ENCODE measurements at places on chromosomes 2 and 18. TPM values are rescaled to one million over a fixed set of nuclear protein-coding genes. Genes with fewer than 3 reads are reported as not detected.

Gene SMYD1
- not detected for total RNA-seq

Gene CIB4
- total RNA-seq: 0.34 TPM

Gene ERLEC1
- 67.2 TPM for total RNA-seq

Gene TP53I3
- total RNA-seq: 191 TPM

Gene SLC35F5
- 44.2 TPM for total RNA-seq

Gene PFN4
- 1.9 TPM for total RNA-seq

Gene BOLL
- total RNA-seq: not detected

Gene SCN9A
- 2.8 TPM for total RNA-seq

Gene PAX8
- 0.80 TPM for total RNA-seq

All from A549 treated with CORT108297 at 1 μM for 4 hours (cell line).